Panc1 (cell line): ENCODE measurements at places on chromosomes 11 and 22.

- no peaks in the 10 kb centered on the region for H3K36me3 ChIP-seq
- H3K27ac ChIP-seq = peak within 1 kb of the TSS; percentile 59
- no peaks in the 10 kb centered on the region for H3K4me1 ChIP-seq
- DNase-seq = no peak
- H3K4me3 ChIP-seq = peak within 1 kb of the TSS; percentile 48
Measured at GRCh38 chr22:38467904-38468442, at the start of gene KDELR3. KDELR3 (plus strand) TSS chr22:38468096; CDS start chr22:38468234, 138 bp downstream.

DNA sequence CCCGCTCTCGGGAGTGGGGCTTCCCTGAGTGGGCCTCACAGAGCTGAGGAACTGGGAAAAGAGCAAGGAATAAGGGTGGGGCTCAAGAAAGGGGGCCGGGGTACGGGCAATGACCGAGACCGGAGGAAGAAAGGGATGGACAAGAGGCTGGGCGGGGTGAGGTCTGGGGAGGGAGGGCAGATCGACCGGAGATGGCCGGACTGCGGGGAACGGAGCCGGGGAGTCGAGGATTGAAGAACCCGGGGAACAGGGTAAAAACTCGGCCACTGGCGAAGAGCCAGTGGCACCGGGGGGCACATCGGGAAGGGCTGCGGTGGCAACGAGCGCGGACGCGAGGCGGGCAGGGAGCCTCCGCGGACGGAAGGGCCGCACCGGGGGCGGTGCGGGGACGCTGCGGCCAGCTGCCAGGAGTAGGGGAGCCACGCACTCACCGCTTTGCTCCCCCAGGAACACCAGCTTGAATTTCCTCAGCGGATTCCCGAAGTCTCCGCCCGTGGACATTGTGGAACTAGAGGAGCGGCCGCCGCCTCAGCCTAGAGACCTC, 667 bp downstream of the RAB6A start:
- H3K4me1 ChIP-seq = peaks cover 19% of the 10 kb centered on the region; the same call in 1 of the 2 replicates
- H3K4me3 ChIP-seq = peak overlapping the region; percentile 58
- H3K36me3 ChIP-seq = no peaks in the 10 kb centered on the region
- H3K27ac ChIP-seq = peak overlapping the region; percentile 65
- no peaks in the 10 kb centered on the region for H3K27me3 ChIP-seq

DNA sequence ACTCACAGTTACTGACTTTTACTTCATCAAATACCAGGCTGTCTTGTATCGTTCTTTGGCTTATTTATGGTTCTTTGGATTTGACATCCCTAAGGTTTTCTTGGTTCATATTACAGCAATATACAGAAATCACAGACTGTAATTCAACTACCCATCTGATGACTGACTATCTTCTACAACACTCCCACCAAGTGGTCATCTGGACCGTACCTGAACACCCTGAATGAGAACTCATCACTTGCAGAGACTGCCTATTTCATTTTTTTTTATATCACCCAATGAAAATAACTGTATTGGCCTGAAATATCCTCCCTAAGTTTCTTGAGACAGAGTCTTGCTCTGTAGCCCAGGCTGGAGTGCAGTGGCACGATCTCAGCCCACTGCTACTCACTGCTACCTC, 9.5 kb upstream of the UPB1 start:
- H3K27me3 ChIP-seq = no peaks in the 10 kb centered on the region
- H3K27ac ChIP-seq = no peak overlapping the region
- no peaks in the 10 kb centered on the region for H3K36me3 ChIP-seq
- no peak overlapping the region for H3K4me3 ChIP-seq
- DNase-seq = no peak

DNA sequence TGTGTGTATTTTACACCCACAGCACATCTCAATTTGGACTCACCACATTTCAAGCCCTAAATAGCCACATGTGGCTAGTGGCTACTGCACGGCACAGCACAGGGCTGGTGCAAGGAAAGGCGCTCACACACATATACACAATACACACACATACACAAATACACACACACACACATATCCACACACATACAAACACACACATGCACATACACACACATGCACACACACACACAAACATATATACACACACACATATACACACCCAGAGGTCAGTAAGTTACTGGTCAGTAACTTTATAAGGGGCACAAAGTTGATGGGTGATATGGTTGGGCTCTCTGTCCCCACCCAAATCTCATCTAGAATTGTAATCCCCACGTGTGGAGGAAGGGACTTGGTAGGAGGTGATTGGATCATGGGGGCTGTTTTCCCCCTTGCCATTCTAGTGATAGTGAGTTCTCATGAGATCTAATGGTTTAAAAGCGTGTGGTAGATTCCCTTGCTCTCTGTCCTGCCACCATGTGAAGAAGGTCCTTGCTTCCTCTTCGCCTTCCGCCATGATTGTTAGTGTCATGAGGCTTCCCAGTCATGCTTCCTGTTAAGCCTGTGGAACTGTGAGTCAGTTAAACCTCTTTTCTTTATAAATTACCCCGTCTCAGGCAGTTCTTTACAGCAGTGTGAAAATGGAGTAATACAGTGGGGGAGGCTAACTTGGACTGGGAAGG, 37.6 kb upstream of the DKK3 start:
- H3K36me3 ChIP-seq = no peaks in the 10 kb centered on the region
- no peak for DNase-seq
- H3K27me3 ChIP-seq = no peaks in the 10 kb centered on the region
- H3K4me1 ChIP-seq = peaks cover 36% of the 10 kb centered on the region
- H3K4me3 ChIP-seq = no peak overlapping the region

DNA sequence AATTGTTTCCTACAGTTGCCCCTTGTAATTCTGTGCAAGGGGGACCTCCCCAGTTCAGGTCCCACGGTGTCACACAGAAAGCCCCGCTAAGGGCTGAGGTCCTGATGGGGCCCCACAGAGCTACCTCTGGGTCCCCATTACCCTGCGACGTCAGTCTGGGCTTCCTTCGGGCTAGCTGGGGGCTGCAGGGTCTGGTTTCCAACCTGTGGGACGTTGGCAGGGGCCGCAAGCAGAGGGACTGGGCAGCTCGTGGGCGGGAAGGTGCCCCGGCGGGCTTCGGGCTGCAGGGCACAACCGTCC, 698 bp downstream of the SLC37A4 start:
- H3K4me3 ChIP-seq = peak overlapping the region; percentile 90
- no peaks in the 10 kb centered on the region for H3K27me3 ChIP-seq
- peak overlapping the region; percentile 79 for H3K27ac ChIP-seq
- H3K36me3 ChIP-seq = no peaks in the 10 kb centered on the region; the same call in 1 of the 2 replicates

DNA sequence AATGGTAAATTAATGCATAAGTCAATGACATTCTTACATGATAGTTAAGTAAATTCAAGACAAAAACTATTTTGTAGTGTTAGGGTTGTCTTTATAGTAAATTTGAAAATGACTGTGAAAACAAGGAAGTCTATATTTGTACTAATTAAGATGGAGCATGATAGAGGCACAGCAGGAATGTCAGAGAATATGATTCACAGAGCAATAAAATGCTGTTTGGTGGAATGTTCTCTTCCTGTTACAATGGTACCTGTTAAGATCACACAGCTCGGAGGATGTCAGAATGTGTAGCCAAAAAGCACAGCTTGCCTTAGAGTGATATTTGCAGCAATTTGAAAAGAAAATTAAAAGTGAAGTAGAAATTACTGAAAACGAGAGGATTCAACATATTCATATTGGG, 2339.7 kb upstream of the RAG2 start:
- no peak overlapping the region for H3K27ac ChIP-seq
- DNase-seq = no peak
- H3K4me1 ChIP-seq = no peaks in the 10 kb centered on the region
- H3K27me3 ChIP-seq = no peaks in the 10 kb centered on the region

DNA sequence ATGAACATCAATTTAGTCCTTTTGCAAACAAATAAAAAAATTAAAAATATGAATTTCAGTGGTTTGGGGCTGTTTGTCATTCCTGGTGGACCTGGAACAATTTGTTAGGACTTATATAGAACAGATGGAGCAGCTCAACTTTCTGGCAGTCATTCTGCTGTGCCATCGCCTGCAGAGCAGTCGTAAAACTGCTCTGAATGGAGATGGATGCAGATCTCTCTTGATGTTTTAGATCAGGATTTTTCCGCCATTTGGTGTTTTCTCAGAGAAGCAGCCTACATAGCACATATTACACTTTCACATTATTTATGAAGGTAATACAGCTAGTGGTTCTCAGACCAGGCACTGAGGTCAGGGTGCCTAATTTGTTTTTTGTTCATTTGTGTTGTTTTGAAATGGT, 31.8 kb upstream of the HSPA8 start:
- no peaks in the 10 kb centered on the region for H3K36me3 ChIP-seq
- no peak for DNase-seq
- no peak overlapping the region for H3K27ac ChIP-seq
- no peak overlapping the region for H3K4me3 ChIP-seq
- H3K4me1 ChIP-seq = no peaks in the 10 kb centered on the region
